ENCODE measurements at places on chromosomes 6 and 20.

- DNase-seq = no peak
Observed at GRCh38 chr20:6966721-6967120, 199.2 kb downstream of the BMP2 start.

DNA sequence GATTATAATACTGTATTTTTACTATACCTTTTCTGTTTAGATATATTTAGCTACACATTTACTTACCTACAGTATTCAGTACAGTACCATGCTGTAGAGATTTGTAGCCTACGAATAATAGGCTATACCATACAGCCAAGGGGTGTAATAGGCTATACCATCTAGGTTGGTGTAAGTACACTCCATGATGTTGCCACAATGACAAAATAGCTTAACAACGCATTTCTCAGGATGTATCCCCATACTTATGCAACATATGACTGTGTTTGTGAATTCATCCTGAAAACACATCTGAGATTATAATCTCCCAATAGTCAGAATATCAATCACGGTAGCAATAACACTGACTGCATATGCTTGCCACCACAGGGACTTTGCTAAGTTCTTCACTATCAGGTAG is 20.7 kb downstream of the B4GALT5 start:
- DNase-seq = no peak

- DNase-seq = no peak
Observed at GRCh38 chr20:17925141-17925939, 43.3 kb downstream of the SNX5 start.

DNA sequence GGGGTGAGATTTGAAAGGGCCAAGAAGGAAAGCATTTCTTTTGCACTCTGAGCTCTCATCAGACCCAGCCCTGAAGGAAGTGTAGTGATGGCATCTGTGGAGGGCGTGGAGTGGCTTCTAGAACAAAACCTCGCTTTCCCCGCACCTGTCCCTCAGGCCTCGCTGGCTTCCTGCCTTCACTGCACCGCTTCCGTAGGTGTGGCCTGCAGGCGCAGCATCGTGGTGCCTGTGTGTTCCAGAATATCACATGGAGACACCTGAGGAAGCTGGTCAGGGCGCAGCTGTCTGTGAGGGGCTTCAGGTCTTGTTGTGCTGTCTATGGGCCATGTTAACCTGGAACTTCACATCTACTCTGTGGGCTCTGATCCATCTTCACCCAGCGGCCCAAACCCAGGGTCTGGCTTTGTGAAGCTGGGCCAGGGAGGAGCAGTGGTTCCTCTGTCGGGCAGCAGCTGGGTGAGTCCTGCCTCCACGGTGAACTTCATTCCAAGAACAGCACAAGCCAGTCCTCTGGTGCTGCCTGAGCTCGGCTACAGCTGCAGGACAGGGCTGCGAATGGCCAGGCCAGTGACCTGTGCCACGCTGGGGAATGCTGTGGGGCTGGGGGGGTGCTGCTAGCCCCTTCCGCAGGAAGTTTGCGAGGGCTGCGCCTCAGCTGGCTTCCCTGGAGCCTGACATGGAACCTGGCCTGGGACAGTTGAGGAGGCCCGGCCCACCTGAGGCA is 40.9 kb downstream of the DSTN start:
- DNase-seq = peak; percentile 18

- DNase-seq = no peak
Observed at GRCh38 chr20:41428285-41428684, 61.7 kb upstream of the EMILIN3 start.

DNA sequence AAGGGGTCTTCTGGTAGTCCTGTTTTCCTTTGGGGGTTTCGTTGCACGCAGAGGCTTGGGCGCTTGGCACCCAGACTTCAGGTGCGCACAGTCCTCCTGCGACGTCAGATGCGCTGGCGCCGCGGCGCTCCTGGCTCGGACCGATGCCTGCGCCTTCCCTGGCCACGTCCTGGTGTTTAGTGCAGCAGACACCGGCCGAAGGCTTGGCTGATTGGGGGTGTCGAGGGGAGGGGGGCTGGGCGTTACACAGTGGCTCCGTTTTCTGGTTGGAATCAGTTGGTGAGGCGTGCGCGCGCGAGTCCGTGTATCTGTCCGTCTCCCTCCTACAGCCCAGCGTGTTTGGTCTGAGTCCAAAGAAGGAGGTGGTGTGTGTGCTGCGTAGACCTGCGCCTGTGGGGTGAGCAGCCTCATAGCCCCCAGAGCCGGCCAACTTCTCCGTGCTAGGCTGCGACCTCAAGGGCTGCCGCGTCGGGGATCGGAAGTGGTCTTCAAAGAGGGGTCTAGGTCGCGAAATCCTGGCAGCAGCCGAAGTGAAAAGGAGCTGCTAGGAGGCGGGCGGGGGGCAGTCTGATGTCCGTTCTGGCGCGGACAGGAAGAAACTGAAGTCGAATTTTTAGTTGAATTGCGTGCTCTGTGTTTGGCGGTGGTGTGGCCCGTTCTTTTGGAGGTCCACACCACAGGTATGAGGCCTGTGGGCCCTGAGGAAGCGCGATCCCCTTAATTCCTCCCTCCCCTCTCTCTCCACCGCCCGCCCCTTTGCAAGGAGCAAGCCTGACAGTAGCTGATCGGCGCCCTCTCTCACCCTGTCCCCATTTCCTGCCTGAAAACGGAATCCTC is 1.5 kb downstream of the SYNDIG1 start:
- no peak for DNase-seq

- DNase-seq = no peak
Observed at GRCh38 chr6:23277521-23278179, 708.3 kb downstream of the HDGFL1 start.

- DNase-seq = no peak
Observed at GRCh38 chr6:28643017-28643740, 117.5 kb downstream of the GPX5 start.

DNA sequence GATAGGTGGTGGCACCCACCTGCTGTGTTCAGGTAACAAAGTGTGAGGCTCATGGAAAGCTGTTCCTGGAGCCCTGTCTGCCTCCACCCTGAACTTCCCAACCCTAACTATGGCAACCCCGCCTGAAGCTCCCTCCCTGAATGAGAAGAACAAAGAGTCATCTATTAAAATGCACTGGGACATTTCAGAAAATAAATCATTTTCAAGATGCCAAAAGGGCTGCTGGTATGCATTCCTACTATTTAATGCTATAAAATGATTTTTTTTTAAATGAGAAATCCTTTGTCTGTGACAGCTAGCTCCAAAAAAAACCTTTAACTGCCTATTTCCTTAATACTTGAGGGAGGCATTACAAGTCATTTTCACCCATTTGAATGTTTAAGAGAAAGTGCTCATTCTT is 84.3 kb upstream of the MRPS10 start:
- no peak for DNase-seq

GRCh38 chr6:34610819-34611477 is 54.8 kb upstream of the SPDEF start:
- DNase-seq = no peak

GRCh38 chr6:147055821-147056392 is 148.3 kb upstream of the STXBP5 start:
- no peak for DNase-seq

GRCh38 chr6:55250400-55250799 is 76.1 kb downstream of the HCRTR2 start:
- DNase-seq = no peak

DNA sequence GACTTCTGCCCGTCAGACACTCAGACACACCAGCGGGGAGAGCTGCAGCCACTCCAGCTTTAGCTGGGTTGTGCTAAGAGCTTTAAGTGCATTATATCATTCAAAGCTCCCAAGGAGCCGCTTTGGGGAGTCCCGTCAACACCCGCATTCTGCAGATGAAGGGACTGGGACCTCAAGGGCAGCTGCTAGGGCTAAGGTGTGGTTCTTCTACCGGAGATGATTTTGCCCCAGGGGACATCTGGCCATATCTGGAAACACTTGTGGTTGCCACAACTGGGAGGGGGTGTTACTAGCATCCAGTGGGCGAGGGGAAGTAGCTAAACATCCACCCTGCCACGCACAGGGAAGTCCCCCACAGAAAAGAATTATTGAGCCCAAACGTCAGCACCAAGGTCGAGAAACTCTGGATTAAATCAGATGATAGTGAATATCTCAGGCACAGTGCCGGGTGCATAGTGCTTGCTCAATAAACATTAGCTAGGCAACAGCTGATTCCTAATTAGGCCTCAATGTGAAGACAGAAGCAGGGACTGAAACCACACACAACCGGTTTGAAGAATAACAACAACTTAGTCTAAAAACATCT is 29.6 kb downstream of the PMEPA1 start:
- DNase-seq = no peak

GRCh38 chr20:34209111-34209510 is 32.1 kb upstream of the ASIP start:
- no peak for DNase-seq

All from NCI-H510A (cell line).